Activated naive CD4-positive, alpha-beta T cell treated with anti-CD3 and anti-CD28 coated beads, Interleukin-2, amount 50 U/mL, for 72 hours (primary cell): ENCODE measurements at places on chromosomes 5 and 9. TPM values are rescaled to one million over a fixed set of nuclear protein-coding genes. Genes with fewer than 3 reads are reported as not detected.

RORB gene
- not detected for total RNA-seq

DNA sequence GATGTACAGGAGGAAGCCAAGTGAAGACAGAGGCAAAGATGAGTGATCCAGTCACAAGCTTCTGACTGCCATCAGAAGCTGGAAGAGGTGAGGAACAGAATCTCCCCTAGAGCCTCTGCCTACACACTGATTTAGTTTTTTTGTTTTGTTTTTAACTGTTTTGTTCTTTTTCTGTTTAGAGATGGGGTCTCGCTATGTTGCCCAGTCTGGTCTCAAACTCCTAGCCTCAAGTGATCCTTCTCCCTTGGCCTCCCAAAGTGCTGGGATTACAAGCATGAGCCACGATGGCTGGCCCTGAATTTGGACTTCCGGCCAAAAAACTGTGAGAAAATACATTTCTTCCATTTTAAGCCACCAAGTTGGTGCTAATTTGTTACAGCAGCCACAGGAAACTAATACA is 204.7 kb upstream of the ZNF608 start:
- no peak for DNase-seq

GRCh38 chr9:122551371-122551770 is 1.5 kb upstream of the OR1N2 start:
- no peak for DNase-seq

CORO2A gene
- 6.8 TPM for total RNA-seq

GRCh38 chr5:171926311-171926710 is 80.1 kb downstream of the FBXW11 start:
- DNase-seq = no peak

- no peak for DNase-seq
Observed at GRCh38 chr5:149789835-149790234, 59.7 kb downstream of the PPARGC1B start.

GRCh38 chr5:150142959-150143349 is 12.7 kb downstream of the PDGFRB start:
- no peak for DNase-seq

GRCh38 chr5:108436696-108437095 is 54.8 kb upstream of the FBXL17 start:
- DNase-seq = no peak

- no peak for DNase-seq
Observed at GRCh38 chr5:144207875-144208444, 37.3 kb downstream of the KCTD16 start.

DNA sequence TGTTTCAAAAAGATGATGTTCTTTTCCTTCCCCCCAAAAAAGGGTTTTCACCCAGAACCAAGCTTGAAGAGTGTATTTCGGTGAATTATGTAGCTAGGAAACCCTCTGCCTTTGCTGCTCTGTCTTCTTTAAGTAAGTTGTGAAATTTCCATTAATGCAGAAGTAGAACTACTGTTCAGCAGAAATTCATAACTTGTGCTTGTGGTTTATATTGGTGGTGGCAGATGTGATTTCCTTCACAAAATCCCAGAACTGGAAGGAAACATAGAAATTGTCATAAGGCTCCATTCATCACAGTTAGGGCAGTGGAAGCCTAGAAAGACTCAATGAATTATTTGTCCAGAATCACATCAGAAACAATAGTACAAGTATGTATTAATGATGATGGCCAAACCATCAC is 42.1 kb upstream of the DAB2 start:
- DNase-seq = no peak

DNA sequence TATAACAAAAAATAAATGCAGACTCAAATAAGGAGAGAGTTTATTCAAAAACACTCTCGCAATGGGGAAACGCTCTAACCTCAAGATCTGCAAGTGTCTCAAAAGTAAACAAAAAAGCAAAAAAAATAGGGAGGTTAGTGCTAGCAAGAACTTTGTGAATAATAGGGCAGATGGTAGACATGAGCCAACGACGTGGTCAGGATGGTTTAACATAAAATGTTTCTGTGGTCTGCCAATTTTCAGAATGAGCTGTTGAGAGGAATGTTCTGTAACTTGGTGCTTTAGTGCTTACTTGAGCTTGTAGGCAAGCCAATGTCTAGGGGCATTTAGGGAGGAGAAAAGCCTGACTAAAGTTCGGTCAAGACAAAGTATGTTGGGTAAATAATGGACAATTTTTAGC is 1813.9 kb upstream of the CDH6 start:
- DNase-seq = no peak

- DNase-seq = no peak
Observed at GRCh38 chr9:23467276-23467675, 358.8 kb downstream of the ELAVL2 start.

GRCh38 chr5:111783537-111783936 is 26.5 kb upstream of the NREP start:
- no peak for DNase-seq

GRCh38 chr9:116149844-116150243 is 3.7 kb upstream of the PAPPA start:
- no peak for DNase-seq

ANXA2R gene
- 8.4 TPM for total RNA-seq

CCL27 gene
- not detected for total RNA-seq

UGCG gene
- total RNA-seq = 23.5 TPM

PCDHA1 gene
- not detected for total RNA-seq

DNA sequence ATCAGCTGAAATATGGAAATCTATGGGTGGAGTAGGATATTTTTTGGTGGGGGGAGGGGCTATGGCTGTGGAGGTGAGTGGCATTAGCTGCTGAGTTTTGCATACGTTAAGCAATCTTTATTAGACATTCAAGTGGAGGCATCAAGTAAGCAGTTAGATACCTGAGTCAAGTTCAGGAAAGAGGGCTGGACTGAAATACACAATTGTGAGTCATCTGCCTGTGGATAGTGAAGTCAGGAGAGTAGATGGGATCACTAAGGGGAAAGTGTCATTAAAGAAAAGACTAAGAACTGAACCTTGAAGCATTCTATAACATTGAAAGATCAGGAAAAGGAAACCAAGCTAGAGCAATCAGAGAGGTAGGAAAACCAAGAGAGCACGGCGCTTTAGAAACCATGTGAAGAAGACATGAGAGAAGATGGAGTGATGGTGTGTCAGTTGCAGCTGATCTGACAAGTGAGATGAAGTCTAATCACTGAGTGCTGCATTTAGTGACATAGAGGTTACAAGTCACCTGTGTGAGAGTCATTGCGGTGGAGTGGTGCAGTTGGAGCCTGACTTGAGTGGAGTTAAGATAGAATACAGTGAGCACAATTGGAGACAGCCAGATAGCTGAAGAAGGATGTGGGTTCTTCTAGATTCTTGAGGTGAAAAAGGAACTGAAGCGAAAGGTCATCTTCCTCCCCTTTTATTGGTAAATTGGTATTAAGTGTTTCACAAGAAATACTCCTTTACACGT is 88.7 kb downstream of the PIP5K1B start:
- DNase-seq = no peak

DNA sequence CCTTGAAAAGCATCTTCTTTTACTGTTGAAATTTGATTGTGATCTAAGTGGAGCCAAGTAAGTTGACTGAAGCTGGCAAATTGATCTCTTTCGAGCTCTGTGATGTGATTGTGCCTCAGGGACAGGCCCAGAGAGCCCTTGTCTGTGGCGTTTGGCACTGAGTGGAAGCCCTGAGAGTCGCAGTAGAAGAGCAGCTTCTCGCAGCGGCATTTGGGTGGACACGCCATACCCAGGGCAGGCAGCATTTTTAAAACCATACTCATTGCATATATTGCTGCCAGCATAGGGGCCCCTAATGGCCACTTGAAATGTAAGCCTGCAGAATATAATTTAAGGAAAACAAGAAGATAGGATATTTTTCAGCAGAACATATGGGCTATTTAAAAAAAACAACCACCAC is 894 bp downstream of the LRRTM2 start:
- DNase-seq = no peak

DNA sequence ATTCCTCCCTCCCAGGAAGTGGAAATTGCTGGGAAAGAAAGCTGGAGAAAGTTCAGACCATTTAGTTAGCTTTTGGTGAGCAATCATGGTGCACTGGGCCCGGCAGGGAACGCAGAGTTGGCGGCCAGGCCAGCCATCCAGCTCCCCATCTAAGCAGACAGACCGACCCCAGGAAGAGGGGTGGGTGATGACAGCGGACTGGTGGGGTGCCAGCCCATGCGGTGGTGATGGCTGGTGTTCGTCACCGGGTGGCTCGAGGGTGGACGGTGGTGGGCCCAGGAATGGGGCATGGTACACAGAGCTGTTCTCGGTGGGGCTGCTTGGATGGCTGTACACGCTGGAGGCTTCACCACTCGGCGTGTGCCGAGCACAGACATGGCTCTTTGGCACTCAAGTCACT is 85.6 kb upstream of the ARAP3 start:
- no peak for DNase-seq

DNA sequence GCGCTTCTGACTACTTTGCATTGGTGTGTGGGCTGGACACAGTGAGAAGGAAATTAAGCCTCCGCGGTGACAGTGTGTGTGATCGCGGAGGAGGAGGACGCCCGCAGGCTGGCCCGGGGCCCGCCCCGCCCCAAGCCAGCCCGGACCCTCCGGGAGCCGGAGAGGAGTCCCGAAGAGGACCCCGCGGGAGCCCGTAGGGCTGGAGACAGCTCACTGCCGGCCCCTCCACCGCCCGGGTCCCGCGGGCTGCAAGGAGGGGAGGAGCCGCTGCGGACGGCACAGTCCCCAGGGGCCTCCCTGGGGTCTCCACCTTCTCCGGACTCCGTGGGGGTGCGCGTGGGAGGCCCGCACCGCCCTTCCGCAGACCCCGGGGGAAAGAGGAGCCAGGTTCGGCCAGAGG is 146.4 kb upstream of the ERCC6L2 start:
- DNase-seq = no peak

DNA sequence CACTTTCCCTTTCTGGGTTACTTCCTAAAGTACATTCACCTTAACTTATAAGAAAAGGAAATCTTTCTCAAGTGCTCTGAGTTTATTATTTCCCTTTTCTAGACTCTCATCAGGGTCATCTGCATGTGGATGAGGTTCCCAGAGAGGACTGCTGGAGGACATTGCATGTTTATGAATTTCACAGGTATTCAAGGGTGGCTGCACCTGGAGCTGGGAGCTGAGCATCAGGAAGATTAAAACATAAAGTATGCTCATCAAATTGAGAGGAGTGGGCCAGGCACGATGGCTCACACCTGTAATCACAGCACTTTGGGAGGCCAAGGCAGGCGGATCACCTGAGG is 34.7 kb upstream of the PLIN2 start:
- DNase-seq = no peak

- no peak for DNase-seq
Observed at GRCh38 chr9:92190536-92190790, 75.2 kb upstream of the SPTLC1 start.

DNA sequence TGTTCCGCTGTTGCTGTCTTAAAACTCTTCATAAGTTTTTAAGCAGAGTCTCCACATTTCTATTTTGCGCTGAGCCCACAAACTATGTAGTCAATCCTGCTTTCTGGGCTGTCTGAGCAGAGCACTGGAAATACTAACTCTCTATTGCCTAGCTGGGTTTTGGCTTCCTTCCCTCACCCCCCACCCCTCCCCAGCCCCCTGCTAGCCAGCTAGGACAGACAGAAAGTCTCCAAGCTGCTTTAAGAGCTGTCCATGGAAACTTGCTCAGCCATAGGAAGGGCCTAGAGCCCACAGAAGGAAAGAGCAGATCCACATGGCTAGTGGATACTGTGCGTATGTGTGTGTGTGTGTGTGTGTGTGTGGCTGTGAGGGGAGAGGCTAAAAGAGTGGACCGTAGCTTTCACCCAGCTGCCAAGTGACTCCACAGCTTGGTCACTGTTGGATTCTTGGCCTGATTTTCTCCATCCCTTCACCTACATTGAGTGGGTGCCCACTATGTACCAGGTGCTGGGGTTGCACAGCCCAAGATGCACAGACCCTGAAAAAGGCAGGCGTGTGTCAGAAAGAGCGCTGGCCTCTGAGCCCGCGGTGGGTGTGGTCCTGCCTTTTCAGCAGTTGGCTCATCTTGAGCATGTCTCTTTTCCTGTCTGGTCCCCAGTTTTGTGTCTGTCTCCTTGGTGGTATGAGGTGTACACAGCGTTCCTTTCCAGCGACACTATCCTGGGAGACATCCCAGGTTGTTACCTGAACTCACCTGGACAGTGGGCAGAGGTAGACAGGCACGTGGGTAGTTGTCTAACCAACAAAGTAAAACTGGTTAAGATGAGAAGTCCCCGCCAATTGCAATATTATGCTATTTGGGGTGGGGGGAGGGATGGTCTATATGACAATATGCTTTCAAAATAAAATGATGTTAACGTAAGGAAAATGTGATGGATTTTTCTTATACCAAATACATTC is 5.4 kb upstream of the NKX2-5 start:
- DNase-seq = no peak

DNA sequence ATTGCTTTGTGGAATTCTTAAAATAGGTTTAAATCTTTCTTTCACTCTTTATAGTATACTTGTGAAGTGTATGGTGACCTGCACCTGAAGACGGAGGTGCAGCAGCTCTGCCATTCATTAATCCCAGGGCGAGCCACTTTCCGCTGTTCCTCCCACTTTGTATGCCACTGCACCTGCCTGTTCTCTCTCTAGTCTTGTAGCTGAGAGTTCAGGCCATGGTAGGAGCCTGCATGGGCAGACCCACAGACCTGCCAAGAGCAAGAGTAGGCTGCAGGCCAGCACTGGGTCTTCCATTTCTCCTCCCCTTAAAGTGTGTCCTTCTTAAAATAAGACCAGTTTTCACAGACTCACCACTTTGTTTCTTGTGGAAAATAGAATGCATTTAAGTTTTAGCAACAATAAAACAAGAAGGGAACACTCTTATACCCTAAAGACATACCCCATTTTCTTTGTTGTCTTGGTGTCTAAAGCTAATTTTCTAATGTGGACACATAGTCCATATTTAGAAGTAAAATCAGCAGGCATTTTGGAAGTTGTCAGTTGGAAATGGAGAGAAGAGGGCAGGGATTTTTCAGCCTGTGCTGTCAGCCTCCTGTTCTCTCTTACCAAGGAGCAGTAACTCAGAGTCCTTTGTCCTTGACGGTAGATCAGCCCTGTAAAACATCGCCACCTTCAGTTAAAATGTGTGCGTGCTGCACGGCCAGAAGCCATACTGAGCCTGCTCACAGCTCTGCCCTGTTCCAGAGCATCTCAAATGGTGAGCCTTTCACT is 103.2 kb downstream of the SNCAIP start:
- peak; percentile 2 for DNase-seq

TMEM174 gene
- not detected for total RNA-seq

DNA sequence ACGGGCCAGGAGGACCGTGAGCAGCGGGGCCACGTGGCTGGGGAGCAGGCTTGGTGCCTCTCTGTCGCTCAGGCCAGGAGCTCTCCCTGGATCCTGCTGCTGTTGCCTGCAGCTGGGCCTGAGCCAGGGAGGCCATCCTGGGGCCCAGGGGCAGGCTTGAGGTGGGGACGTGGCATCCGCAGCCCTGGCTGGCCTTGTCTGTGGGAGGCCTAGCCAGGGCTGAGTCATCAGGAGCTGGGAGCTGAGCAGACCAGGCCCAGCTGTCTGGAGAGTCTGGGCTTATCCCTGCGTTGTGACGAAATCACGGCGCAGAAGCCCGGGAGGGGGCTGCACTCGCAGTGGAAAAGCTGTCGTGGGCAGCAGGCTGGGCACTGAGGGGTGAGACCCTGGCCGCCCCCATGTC is 138.8 kb upstream of the COL5A1 start:
- no peak for DNase-seq
